Natural killer cell (primary cell): ENCODE measurements at places on chromosomes 6 and 20. TPM values are rescaled to one million over a fixed set of nuclear protein-coding genes. Genes with fewer than 3 reads are reported as not detected.

The WFDC10B gene
- not detected for total RNA-seq

DNA sequence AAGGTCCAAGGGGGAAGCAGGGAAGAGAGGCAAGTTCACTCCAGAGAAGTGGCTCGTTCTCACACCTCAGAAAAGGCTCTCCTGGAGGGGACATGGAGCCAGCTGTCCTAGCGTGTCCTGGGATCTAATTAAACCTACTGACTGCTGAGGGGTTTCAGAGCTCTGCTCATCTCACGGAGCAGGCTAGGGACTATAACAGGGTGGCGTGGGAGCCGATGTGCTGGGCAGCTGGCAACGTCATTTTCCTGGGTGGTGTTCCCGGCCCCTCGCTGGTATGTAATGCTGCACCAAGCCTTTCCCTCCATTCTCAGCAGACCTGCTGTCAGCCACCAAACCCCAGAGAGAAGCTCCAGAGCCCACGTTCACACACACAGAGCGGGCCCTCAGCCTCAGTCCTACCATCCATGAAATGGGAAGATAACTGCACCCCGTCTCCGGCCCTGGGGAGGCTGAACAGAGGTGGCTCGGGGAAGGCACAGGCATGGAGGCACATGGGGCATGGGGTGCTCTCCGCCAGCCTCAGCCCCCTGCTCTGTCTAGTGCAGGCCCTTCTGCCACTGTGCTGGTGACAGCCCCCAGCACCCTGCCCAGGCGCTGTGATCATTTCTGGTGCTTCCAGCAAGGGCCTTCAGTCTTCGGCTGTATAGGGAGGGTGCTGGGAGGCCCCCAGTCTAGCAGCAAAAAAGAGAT is 1.9 kb downstream of the CST7 start:
- peak; percentile 22 for DNase-seq

- DNase-seq: no peak
These were observed 6.3 kb downstream of the DSTN start for GRCh38 chr20:17576215-17576614.

- no peak for DNase-seq
These were observed 3.4 kb upstream of the TMEM14C start for GRCh38 chr6:10719296-10719963.

DNA sequence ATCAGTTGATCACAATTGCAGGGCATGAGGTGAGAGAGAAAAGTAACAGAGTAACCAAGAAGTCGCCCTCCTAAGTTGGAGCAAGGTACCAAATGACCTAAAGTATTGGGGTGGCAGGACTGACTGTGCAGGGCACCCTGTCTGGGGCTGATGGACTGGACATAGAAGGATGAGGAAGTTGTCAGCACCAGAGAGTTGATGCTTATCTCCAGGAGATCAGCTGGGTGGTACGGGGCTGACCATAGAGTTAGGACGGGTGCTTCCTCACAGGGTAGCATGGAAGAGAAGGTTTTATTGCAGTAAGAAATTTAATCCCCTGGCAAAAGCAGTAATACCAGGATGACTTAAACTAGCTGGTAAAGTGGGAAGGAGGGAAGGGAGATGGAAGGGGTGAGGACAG is 66.7 kb downstream of the TMEM170B start:
- DNase-seq: no peak

- no peak for DNase-seq
These were observed 35.4 kb downstream of the NINL start for GRCh38 chr20:25549843-25550477.

DNA sequence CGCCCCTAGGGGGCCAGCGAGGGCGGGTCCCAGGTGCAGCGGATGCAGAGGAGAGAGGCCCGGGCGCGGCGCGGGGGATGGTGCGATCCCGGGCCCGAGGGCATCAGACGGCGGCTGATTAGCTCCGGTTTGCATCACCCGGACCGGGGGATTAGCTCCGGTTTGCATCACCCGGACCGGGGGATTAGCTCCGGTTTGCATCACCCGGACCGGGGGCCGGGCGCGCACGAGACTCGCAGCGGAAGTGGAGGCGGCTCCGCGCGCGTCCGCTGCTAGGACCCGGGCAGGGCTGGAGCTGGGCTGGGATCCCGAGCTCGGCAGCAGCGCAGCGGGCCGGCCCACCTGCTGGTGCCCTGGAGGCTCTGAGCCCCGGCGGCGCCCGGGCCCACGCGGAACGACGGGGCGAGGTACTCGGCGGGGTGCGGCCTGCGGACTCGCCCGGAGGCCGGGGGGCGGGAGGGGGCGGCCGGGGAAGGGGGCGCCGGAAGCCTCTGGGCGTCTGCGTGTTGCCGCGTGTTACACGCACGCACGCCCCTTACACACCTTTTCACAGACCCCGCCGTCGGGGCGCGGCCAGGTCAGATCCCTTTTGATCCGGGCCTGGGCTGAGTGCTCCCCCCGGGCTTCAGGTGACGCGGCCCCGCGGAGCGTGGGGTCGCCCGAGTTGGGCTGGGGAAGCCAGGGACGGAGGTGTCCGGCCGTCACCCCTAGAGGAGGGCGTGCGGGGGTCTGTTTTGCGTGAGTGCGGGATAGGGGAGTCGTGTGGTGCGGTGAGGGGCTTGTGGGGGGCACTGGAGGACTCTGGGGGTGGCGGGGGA is 412 bp downstream of the TRIB3 start:
- DNase-seq: peak; percentile 69

DNA sequence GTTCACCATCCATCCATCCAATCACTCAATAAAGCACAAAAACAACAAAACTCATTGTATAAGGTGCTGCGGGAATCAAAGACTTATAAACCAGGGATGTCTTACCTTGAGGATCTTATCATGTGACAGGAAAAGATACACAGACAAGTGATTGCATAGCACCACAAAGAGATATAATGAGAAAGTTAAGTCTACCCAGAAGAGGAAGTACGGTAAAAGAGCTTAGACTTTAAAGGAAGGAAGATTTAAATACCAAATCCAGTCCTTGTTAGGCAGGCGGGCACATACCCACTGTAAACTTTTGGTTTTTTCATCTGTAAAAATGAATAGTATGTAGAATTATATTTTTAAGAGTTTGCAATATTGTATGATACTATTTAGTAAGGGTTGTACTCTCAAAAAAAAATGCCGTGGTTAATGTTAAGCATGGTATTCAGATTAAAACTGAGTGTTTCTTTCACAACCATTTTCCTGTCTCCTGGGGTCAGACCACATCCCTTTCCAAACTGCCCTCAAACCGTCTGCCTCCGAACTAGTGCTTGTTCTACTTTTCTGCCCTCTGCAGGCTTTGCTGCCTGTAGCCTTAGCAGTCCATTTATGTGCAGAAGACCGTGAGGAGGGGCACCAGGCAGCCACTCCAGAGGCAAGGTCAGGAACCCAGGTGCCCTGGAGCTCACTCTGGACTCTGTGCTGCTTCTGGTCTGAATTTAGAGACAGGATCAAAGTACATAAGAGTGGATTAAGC is 179.5 kb upstream of the SYNDIG1 start:
- no peak for DNase-seq

DNA sequence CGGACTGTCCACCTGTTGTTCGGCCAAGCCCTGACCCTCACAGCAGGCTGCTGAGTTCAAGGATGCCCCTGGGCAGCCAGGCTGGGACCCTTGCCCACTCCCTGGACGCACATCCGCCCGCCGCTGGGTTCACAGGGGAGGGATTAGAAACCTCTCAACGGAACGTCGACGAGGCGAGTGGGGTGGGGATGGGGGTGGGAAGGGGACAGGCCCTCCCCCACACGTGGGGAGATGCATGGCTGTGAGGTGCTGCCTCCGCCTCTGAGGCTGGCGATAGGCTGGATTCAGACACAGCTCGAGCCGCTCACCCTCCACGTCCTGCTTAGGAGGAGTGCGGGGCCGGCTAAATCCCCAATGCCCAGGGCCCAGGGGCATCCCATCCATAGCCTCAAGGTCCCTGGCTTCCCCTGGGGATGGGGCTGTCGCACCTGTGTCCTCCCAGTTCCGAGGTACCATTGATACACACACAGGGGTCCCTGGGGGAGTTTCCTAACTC is 90.6 kb upstream of the BHLHE23 start:
- DNase-seq: no peak

DNA sequence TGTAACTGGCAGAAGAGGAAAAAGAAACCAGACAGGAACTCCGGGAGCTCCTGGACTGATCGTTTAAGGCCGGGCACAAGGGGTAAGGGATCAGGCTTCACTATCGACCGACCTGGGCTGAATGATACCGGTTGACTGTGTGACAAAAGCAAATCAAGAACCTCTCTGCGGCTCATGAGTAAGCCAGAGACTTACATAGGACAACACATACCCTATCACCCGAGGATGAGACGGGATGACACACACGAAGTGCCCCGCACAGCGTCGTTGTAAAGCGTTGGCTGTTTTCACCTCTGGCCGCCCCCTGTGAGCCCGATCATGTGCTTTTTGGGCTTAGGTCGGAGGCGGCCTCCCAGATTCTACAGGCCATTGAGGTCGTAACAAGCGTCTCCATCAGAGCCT is 695 bp upstream of the TGIF2 start:
- DNase-seq: peak; percentile 86

DNA sequence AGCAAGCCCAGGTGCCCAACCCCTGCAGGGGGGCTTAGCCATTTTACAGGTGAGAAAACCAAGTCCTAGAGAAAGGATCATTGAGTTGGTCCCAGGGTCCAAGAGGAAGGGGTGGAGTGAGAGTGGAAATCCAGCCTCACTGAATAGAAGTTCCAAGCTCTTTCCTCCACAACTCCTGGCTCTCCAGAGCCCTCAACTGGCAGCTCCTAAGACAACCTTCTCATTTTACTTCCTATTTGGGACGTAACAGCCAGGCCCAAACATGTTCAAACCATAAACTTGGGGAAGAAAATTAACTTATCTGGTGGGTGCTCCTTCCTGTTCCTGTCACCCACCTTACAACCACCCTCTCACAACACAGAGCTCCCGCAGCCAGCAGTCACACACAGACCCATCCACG is 57.9 kb downstream of the PRND start:
- no peak for DNase-seq

DNA sequence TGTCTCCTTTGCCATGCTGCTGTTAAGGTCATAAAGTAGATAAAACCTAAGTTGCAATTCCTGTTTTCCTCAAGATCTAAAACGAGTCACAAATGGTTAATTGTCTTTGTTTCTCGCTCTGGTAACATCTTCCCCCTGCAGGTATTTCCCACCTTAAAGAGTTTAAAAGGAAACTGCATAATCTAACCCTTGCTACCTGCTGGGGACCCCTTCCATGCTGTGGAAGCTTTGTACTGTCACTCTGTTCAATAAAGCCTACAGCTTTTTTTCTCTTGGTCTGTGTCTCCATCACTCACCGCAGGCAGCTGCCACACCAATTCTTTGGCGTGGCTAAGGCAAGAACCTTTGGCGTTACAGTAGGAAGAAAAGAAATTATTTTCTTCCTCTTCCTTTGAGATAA is 117.7 kb upstream of the GJE1 start:
- DNase-seq: no peak

DNA sequence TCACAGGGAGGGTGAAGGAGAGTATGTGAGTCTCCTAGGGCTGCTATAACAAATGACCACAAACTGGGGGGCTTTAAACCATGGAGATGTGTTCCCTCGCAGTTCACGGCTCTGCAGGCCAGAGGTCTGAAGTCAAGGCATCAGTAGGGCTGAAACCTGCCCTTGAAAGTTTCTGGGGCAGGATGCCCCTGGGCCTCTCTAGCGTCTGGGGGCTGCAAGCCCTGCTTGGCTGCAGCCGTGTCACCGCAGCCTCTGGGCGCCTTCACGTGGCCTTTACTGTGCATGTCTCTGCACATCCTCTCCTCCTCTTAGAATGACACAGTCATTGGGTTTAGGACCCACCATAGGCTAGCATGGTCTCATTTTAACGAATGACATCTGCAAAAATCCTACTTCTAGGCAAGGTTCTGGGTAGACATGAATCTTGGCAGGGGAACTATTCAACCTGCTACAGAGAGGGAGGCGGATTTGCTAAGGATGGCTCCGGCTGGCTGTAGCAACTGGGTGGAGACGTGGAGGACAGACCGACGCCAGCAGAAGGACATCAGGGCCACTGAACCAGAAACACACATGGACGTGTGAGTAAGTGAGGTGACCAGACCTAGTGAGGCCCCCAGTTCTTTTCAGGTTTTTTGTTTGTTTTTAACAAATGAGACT is 58.6 kb downstream of the PHACTR3 start:
- DNase-seq: no peak

DNA sequence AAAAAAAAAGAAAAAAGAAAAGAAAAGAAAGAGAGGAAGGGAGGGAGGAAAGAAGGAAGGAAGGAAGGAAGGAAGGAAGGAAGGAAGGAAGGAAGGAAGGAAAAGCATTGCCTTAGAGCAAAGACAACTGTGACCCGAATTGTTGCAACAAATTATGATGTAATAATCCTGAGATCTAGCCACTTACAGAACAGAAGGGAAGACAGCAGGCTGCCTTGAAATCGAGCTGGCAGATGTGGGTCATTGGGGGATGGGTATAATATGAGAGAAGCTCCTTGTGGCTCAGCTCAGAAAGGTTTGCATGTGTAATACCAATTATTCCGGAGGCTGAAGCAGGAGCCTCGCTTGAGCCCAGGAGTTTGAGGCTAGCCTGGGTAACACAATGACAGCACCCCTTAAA is 208.1 kb upstream of the PROKR2 start:
- no peak for DNase-seq

DNA sequence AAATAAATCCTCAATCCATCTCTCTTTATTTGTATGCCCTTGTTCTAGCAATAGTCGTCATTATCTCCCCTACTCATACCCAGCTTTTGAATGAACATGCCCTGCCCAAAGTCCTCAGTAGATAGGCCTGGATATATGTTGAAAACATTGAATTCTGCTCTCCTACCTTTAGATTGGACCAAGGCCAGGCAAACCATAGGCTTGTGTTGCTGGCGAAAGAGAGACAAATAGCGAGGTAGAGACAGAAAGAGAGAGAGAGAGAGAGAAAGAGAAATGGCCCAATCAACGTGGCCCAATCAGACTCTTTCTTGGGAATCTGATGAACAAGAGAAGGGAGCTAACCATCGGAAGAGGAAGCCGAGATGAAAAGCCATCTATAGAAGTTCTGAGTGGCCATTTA is 45.2 kb downstream of the NEDD9 start:
- DNase-seq: no peak

DNA sequence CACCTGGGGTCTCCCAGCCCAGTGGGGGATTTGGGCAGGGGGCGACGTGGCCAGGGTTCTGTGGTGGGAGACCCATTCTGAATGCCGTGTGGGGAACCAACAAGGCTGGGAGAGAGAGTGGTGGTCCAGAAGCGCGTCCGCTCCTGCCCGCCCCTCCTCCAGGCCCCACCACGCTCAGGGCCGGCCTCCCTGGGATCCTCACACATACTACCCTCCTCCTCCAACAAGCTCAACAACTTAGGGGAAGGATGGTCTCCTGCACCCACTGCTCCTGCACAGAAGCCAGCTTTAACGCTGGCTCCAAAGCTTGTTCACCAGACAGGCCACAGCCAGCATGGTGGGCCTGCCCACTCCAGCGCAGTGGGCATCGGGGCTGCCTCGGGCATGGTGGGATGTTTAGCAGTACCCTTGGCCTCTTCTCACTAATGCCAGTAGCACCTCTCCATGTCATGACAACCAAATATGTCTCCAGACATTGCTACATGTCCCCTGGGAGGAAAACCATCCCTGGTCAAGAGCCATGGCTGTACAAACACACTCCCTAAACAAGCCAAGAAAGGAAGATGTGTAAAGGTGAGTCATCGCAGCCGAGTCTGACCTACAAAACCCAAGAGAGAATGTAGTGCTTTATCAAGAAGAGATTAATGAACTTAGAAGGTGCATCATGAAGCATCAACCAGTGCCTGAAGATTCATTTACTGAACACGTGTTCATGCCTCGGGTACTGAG is 75.7 kb downstream of the BMP7 start:
- DNase-seq: no peak
